ELF-1 (cell line): ENCODE measurements at places on chromosomes 3 and 15.
A peak's percentile ranks its signal among the peaks of the same experiment; 100 is the strongest.

DNA sequence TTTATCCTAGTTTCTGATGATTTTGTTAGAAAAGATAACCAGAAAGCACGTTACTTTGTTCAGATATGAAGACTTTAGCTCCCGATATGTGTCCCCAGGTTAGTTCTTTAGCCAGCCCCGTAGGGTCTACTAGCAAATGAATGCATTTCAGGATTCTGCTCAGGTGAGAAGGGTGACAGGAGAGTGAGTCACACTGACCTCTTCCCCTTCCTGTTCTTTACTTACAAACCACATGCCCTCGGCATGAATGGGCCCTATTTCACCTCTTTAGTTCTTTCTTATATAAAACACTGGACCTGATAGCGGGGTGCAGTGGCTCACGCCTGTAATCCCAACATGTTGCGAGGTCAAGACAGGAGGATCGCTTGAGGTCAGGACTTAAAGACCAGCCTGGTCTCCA, 98.4 kb downstream of the SLC49A4 start:
- DNase-seq, result no peak

- DNase-seq, result no peak
Measured at GRCh38 chr3:12611117-12611516, 52.8 kb downstream of the RAF1 start.

GRCh38 chr3:26193558-26193957, 403.7 kb downstream of the OXSM start:
- DNase-seq, result no peak

DNA sequence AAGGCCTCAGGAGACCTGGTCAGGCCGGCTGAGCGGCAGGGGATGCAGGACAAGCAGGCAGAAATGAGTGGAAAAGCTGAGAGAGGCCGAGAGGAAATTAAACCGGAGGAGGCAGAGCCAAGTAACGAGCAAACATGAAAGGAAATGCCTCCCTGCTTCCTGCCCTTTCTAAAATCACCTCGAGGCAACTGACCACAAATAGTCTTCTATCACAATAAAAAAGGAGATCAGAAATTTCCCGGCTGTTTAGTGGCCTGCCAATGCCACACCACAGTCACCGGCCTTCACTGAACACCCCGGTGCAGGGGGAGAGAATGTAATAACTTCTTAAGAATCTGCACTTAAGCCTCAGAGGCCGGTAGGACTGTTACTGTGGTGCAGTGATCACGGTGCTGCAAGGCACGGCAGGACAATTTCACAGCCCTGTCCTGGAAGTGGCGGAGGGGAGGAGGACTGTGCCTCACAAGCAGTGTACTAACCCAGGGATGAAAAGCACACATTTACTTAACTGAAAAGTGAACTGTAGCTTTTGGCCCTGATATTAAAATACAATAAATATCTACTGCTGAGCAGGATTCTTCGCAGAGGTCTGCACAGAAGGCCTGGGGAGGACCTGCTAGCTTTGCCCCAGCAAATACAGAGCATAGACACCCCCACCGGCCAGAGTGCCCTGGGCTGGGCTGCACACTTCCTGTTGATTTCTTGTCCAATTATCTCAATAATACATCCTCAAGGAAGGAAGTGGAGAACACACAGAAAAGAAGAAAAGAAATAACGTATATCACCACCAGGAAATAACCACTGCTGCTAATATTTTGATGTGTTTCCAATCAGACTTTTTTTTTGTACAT, 183.5 kb upstream of the NSMCE3 start:
- DNase-seq, result peak; percentile 15

GRCh38 chr15:93491291-93491690, 402.3 kb upstream of the RGMA start:
- no peak for DNase-seq

DNA sequence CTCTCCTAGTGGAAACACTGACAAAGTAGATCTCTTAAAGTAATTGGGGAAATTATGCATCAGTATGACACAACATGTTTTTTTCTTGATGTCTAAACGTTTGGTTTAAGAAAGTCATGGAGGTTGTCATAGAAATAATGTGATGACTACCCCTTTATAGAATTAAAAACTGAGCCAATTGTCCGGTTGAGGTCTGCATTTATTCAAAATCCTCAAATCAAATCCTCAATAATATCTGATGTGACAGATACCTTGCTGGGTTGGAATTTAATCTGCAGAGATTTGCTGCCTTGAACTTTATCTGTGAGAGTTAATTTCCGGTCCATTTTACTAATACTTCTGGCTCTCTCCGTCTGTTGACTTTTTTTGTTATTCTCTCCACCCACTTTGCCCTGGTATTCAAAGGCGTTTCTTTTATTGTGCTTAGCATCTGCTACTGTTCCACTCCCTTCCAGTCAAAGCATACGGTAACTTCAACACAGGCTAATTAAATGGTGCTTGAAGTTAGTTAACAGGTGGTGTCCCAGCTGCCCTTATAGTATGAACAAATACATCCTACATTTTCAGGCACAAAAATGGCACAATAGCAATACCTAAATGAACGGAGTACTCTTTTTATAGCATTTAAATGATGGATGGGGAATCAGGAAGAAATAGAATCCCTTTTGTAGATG, 628.3 kb downstream of the ROBO1 start:
- no peak for DNase-seq

GRCh38 chr3:194404365-194405140, 5.5 kb upstream of the GP5 start:
- DNase-seq, result no peak

DNA sequence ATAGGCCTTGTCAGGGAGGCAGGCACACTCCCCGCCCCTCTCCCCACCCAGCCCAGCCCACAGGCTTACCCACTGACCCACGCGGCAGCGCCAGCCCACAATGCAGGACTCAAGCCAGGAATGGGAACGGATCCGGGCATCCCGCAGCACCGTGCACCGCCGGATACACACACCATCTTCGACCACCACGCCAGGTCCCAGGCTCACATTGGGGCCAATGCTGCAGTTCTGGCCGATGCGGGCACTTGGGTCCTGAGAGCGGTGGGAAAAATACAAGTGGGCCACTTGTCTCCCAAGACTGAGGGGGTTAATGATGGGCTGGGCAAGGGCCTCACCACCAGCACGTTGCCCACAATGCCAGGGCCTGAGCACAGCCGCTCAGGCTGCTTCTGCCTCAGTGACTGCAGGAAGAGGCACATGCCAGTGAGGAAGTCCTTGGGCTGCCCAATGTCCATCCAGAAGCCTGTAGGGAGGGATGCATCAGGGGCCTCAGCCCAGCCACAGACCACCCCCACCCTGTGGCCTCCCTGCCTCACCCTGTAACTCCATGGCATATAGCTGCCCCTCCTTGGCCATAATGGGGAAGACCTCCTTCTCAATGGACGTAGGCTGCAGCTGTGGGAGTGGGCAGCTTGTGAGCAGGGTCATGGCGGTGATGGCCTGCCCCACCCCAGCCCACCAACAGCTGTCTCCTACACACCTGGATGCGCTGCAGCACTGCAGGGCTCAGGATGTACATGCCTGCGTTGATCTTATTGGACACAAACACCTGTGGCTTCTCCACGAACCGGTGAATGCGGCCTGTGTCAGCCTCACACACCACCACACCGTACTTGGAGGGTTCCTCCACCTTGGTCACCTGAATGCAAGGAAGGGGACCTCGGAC, 1.6 kb downstream of the GMPPB start:
- DNase-seq, result no peak

GRCh38 chr3:127161236-127161635, 31.7 kb upstream of the PRR23E start:
- no peak for DNase-seq

- no peak for DNase-seq
Measured at GRCh38 chr3:22859618-22860017, 343.5 kb upstream of the UBE2E2 start.

GRCh38 chr3:15313461-15313860, 18.9 kb downstream of the SH3BP5 start:
- DNase-seq, result no peak

DNA sequence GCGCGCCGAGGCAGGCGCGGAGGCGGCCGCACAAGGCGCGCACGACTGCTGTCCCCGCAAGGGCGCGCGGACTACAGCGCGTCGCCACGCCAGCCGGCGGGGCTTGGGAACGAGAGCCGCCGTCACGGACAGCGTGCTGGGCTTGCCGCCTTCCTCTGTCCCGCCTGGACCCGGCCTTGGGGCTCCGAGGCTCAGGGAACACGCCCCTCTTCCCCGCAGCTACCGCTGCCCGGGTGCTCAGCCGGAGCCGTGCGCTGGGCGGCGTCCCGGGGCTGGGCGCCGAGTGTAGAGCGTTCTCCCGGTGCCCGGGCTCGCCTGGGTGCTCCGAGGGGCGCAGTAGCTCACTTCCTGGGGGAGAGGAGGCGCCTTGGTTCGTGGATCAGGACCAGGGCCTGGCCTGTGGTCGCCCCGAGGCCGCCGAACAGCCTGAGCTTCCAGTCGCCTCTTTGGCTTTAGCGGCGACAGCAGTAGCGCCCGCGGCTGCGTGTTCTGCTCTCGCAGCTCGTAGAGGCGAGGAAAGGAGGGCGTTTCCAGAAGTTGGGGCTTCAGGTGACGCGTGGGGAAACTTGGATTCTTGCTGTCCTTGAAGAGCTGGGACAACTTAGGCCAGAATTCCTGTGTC, 226.7 kb upstream of the C2CD4B start:
- DNase-seq, result peak; percentile 70

- no peak for DNase-seq
Measured at GRCh38 chr3:184474897-184475296, 86.7 kb upstream of the EPHB3 start.

DNA sequence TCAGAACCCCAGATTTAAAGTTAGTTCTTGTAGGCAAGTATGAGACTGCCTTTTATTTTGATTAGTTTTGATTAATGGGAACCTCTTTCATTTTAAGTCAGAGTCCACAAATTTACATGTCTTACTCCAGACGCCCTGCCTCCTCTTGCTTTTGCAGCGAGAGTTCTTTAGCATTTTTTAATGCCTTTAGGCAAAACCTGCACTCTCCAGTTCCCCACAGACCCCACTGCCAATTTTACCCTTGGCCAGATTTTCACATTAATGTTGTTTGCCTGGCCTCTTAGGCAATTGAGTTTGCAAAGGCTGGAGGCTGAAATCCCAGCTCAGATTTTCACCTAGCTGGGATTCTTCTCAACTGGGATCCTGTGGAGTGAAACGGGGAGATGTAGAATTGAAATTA, 85.8 kb downstream of the GAP43 start:
- DNase-seq, result no peak

DNA sequence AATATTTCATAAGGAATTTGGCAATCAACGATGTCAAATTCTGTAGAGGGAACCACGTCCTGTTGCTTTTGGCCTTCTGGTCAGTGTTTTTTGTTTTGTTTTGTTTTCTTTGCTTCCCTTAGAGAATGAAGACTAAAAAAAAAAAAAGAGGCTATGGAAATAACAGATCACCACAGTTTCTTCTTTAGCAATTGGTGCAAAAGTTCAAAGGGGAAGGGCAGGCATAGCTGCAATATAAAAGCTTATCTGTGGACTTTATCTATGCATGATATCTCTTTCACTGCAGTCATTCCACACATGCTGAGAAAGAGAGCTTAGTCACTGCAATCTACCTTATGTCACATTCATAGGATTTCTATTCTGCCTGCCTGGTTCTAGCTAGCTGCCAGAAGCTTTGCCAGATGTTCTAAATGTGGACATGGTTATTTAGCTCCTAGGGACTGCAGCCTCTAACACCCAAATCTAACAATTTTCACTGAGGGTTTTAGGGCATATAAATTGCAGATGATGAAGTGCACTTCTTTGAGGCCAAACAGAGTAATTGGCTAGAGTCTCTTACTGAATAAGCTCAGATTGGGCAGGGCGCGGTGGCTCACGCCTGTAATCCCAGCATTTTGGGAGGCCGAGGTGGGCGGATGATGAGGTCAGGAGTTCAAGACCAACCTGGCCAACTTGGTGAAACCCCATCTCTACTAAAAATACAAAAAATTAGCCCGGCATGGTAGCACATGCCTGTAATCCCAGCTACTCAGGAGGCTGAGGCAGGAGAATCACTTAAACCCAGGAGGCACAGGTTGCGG, 637.2 kb downstream of the NTRK3 start:
- no peak for DNase-seq

DNA sequence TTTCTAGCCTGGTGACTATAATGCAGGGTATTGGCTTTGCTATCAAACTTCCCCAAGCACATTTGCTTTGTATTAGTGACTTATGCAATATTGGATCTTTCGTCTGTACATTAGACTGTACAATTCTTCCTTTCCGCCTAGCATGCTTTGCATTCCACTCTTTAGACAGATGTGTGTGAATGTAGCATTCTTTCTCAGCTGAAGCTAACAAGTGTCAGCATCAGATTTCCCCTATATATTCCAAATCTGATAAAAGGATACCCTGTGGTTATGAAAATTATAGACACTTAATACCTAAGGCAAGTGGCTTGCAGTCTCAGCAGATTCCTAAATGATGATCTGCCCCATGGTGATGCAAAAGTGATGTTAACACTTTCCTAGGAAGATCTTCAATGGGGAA, 360.1 kb downstream of the CNTN4 start:
- DNase-seq, result no peak

DNA sequence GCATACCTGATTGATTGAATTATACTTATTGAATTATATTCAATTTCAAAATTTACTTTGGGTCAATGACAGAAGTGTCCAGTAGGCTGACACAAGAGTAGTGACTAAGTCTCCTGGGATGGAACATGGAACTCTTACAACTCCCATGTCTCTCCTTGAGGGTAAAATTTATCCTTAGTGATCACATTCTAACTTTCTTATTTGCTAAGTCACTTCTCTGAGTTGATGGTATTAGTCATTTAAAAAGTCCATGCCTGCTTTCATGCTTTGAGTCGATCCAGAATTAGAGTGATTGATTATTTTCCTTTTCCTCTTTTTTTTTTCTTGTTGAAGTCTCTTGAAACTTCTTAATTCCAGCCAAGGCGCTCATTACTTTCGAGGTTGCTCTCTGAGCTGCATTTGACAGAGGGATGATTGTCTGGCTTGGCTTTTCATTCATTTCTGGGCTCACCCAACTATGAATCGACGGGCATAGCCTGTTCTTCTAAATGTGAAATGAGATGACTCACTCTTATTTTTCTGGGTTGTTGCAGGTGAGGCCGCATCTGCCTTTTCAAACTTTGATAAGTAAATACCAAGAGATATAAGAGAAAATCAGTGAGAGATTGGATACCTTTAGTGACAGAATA, 34.9 kb downstream of the LRRC3B start:
- DNase-seq, result no peak

DNA sequence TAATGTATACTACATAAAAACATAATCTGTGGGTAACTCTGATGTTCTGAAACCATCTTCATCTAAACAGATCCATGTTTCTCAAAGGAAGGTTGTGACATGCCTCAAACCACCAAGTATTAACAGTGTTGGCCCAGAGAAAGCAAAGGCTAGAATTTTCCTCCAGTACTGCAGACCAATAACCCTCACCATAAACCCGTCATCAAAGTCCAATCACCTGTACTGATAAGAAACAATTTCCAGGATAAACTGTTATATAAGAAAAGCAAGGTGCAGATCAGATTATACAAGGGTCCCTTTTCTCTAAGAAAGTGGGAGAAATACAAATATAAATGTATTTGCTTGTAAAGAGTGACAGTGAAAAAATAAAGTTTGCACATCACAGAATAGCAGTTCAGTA, 32.3 kb downstream of the TBC1D2B start:
- DNase-seq, result no peak

- no peak for DNase-seq
Measured at GRCh38 chr3:193914602-193915001, 221.3 kb upstream of the HES1 start.
